ENCODE measurements at places on chromosomes 2 and 18.

DNA sequence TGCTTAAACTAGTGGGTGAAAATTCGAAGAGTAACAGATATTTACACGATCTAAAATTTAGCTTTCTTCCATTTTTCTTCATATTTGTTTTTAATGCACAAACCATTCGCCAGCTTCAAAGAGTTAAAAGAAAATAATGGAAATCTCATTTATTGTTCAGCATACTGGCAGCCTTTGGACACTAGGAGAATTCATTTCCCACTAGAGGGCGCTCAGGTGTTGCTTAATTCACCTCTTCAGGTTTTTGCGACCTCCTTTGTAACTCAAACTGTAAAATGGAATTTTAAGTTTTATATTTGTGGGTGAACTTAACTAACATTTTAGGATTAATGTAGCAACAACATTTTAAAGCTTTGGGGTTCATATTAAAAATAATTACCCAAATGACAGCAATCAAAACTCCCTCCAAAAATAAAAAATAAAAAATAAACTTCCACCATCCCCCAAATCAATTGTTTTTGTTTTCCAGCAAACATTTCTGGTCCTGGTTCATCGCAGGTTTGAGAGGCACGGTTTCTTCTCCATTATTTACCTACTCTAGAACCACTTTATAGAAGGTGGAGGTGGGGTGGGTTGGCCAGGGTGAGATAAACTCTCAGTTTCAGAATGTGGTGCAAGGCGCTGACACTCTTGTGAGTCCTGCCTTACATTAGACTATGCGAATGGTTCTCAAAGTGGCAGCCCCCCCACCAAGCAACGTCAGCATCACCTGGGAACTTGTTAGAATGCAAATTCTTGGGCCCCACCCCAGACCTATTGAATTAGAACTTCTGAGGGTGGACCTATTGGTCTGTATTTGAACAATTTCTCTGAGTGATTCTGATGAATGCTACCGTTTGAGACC lies 24.7 kb upstream of the PNPT1 start:
- peak; percentile 72 for DNase-seq

DNA sequence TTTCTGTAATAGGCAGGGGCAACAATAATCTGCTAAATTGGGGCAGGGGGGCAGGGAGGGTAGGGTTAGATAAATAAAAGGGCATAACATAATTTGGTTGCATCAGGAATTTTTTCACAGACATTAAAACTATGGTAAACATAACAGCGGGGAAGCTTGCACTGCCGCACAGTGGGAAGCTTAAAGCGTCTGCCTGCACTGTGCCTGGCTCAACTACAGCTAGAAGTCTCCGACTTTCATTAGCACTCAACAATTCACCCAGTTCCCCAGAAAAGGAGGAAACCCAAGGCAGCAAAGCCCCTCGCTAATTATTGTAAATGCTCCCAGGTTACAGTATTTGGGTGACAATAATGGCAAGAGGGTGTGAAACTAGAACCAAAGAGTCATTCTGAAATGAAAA lies 562.9 kb downstream of the ARHGAP15 start:
- no peak for DNase-seq

GRCh38 chr18:72180689-72181088 lies 363.5 kb downstream of the CBLN2 start:
- DNase-seq, result no peak

DNA sequence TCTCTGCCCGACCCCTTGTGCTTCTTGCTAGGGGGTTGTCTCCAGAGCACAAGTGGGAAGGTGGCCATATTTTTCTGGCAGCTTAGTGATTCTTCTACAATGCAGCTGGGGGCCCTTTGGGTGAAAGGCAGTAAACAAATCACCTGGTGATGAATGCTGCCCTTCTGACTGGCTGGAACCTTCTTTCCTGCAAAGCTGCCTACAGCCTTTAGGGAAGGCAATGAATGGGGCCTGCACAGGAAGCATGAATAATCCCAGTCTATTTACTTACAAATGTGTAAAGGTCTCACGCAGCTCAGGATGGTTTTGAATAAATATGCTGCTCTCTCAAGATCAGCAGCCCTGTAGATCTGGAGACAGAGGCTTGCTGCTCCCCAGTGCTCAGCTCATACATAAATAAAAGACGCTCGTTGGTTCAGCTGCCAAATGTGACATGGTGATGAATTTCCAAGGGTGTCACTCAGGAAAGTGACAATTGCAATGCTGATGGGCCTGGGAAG lies 289.2 kb downstream of the TDRD15 start:
- DNase-seq, result no peak

GRCh38 chr2:112154246-112155117 lies 16.3 kb downstream of the FBLN7 start:
- peak; percentile 72 for DNase-seq

DNA sequence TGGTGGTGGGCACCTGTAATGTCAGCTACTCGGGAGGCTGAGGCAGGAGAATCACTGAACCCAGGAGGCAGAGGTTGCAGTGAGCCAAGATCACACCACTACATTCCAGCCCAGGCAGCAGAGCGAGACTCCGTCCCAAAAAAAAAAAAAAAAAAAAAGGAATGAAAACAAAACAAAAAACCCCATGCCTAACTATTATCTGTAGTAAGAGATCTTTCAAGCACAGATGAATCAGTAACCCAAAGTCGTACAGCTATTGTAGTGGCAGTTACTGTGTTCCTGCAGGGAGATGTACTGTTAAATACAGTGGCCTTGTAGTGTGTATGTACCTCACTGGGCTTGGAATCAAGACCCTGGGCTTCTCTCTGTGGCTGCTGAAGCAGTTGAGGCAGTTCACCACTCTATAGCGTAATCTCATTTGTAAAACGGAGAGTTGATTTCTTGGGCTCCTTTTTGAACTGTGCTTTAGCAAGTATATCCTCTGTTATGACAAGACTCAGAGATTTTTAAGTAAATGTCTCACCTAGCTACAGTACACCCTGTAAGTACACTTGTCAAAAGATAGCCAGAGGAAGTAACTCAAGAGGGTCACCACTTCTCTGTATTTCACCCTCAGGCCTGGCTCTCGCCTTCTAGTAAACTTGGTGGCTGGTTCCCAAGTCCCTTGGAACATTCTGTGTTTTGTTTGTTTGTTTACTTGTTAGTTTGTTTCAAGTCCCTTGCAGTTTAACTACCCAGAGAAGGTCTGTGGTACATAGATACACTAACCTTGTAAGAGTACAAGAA lies 109.6 kb upstream of the FOSL2 start:
- DNase-seq, result no peak

DNA sequence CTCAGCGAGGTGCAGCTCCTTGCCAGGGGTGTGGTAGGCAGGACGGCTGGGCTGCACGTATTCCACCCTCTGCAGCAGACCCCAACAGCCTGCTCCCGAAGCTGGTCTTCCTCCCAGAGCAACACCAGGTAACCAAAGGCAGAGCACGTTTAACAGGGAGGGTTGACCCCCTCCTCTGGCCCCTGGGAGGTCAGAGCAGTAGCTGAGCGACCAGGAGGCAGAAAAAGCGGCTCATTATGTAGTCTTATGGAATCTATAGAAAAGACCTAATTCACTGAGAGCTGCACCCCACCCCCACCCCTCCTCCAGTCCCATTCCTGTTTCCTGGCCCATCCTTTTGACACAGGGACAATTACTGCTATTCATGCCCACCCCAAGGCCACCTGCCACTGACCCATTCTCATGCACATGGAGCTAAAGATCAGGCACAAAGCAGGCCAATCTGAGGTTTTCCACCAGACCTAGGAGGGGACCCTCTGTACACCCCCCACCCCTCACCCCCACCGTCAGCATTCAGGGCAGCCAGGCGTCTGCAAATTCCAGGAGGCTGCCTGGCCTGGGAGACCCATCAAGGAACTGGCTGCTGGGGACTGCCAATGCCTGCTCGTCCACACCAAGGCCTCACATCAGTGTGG lies 60.9 kb upstream of the FZD7 start:
- no peak for DNase-seq

- no peak for DNase-seq
Measured at GRCh38 chr2:3814706-3815245, 111.4 kb downstream of the DCDC2C start.

GRCh38 chr2:33441235-33441810 lies 35.1 kb upstream of the RASGRP3 start:
- DNase-seq, result peak; percentile 32

DNA sequence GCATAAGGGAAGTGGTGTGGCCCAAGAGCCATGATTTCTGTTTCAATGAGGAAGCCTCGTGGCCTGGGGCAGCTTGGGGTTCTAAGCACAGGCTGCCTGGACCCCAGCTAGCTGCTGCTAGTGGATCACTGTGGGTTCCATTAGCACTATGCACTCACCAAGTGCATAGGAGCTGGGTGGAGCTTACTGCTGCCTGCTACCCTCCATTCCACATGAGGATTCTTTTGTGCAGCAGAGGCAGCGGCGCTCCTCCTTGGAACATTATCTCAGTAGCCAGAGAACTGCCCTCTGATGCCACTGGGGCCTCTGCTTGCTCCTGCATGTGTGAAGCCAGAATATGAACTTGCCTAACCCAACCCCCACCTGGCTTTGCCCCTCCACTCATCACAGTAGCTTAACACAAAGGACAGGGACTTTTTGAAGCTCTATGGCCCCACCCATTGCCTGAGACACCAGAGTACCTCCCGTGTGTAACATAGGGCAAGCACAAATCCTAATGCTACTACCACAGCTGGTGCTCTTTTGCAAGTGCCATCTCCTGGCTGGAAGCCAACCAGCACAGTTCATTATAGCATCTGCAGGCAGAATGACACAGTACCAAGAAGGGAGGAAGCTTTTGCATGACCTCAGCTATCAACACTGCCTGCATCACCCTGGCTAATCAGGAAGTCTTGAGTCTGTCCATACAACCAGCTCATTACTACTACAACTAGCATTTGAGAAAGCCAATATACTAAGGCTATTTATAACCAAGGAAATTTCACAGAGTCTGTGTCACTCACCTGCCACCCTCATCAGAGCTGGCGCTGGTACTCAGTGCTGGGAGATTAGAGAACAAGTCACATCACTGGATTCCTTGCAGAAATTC lies 297.0 kb upstream of the GULP1 start:
- peak; percentile 12 for DNase-seq

DNA sequence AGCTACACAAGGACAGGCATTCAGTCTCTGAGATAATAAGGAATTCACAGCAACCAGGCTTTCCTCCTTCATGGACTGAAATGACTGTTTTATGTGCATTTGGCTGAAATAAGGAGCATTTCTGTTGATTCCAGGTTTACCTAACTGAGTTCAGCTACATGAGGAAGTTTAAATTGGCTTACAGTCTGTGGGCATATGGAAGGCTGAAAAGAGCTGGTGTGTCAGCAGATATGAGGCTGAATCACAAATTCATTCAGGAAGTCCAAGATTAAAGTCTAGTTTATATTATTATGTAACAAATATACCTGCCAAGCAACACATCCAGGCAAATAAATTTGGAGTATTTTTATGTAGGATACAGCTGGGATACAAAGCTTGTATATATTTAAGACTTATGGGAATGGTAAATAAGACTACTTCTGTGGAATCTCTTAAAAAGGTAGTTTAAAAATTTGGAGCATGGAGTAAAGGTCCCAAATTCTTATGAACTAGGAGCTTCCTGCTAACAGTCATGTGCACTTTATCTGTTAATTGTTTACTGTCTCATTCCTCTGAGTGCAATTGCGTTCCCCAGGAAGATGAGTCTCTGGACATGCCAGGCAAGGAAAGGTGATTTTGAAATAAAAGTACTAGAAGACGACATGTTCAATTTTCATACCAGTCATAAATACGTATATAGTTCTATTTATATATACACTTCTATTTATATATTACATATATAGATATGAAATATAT lies 53.0 kb downstream of the ZC3H8 start:
- no peak for DNase-seq

DNA sequence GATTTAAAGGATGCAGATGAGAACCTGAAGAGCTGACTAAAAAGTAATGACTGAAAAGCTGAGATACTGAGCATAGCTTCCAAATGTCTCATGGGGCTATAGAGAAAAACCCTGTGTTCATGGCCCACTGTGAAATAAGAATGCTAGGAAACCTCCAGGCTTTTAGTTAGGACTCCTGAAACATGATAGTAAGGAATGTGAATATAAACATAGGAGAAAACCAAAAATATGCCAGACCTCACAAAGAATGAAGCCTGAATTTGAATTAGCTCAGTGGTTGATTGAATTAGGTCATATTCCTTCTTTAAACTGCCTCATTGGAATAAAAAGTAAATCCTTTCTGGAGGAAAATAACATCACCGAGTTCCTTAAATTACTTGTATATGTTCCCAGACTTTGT lies 194.5 kb upstream of the NXPH2 start:
- DNase-seq, result no peak

GRCh38 chr2:173043897-173044519 lies 31.6 kb upstream of the MAP3K20 start:
- DNase-seq, result no peak

GRCh38 chr18:369224-370015 lies 101.6 kb upstream of the THOC1 start:
- no peak for DNase-seq

DNA sequence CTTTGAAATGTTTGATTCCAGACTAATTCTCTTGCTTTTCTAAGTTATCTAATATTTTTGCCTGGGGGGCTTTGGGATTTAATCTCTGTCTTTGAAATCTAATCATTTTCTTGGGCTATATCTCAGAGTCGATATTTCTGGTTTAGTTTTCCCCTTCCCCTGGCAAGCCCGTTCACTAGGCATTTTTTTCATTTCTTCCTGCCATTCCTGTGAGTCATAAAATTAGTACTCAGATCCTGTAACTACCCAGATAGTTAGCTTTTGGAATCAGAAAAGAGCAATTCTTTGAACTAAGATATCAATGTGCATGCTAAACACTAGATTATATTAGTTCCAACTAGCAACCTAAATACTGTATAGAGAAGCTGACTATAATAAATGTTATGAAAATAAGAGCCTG lies 29.4 kb upstream of the RNF149 start:
- no peak for DNase-seq

DNA sequence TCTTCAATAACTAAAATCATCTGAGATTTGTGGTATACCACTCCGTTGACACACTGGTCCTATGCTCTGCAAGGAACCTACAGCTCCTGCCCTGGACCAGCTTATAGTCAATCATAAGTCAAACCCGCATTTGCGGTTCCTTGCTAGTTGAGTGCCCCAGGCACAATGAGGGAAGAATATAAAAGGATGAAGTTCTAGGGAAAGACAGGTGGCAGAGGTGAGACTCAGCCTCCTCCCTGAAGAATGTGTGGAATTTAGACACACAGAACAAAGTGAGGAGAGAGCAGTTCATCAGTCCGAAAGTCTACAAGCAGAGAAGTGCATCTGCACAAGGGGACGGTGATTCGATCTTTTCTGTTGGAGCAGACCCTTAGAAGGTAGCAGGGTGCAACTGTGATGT lies 615.0 kb upstream of the FANCL start:
- DNase-seq, result no peak

- DNase-seq, result peak; percentile 68
Measured at GRCh38 chr2:10659898-10660568, 29.7 kb downstream of the NOL10 start.

DNA sequence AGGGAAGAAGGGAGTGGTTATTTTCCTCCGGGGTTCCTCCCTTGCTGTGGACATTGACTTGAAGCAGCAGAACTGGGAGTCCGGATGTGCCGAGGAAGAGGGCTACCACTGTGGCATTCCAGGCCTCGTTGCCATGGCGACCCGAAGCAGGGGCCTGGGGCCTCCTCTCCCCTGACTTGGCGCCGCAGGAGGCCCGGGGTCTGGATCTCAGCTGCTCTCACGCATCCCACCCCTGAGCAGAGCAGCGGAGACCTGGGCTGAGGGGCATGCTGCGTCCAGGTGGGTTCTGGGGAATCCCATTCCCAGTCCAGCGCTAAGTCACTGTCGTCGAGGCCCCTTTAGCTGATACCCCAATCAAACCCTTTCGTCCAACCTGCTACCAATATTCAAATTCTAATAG lies 100.2 kb downstream of the BCL11A start:
- no peak for DNase-seq

- no peak for DNase-seq
Measured at GRCh38 chr2:1997976-1998375, 253.7 kb upstream of the PXDN start.

GRCh38 chr2:152584301-152584700 lies 133.0 kb downstream of the PRPF40A start:
- no peak for DNase-seq
